A549 treated with GW870086 at 1 μM for 4 hours (cell line): ENCODE measurements at places on chromosomes 3 and 15. TPM values are rescaled to one million over a fixed set of nuclear protein-coding genes. Genes with fewer than 3 reads are reported as not detected.

The PLA2G4D gene
- 0.03 TPM in 1 of 5 replicates, not detected in the others for total RNA-seq

The CCDC33 gene
- total RNA-seq = 8.0 to 9.7 TPM (median 8.7 TPM) in 5 replicates

The MITF gene
- total RNA-seq = 5.1 to 9.8 TPM (median 7.8 TPM) in 5 replicates

The SLC28A1 gene
- not detected in 5 replicates for total RNA-seq

The CISH gene
- total RNA-seq = 0.57 to 1.1 TPM (median 0.88 TPM) in 5 replicates
